Vagina (tissue), 2 donors: ENCODE measurements at places on chromosomes 3 and 15.
A peak's percentile ranks its signal among the peaks of the same experiment; 100 is the strongest.

DNA sequence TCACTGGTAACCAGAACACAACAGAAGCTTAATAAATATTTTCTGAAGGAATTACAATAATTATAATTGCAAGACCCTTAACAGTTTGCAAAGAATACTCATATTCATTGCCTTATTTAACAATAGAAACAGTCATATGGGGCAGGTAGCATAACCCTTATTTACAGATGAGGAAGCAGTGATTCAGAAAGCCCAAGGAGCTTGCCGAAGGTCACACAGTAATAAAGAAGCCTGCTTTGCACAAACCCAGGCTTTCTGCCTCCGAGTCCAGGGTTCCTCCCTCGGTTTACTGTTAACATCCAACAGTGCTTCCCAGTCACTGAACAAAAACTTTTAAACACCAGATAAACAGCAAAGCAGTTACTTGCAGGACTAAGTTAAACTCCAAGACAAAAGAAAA is 35.3 kb downstream of the SRGAP3 start:
- no peak for DNase-seq

GRCh38 chr3:105618556-105618955 is 250.3 kb downstream of the CBLB start:
- DNase-seq: no peak

- DNase-seq: no peak
These were observed 9.5 kb downstream of the RUVBL1 start for GRCh38 chr3:128113817-128114794.

- DNase-seq: no peak
These were observed 247.4 kb upstream of the TBL1XR1 start for GRCh38 chr3:177444696-177445095.

GRCh38 chr3:133282236-133282635 is 117.6 kb upstream of the BFSP2 start:
- no peak for DNase-seq

GRCh38 chr3:122991236-122991985 is 36.2 kb downstream of the SEMA5B start:
- DNase-seq: no peak

DNA sequence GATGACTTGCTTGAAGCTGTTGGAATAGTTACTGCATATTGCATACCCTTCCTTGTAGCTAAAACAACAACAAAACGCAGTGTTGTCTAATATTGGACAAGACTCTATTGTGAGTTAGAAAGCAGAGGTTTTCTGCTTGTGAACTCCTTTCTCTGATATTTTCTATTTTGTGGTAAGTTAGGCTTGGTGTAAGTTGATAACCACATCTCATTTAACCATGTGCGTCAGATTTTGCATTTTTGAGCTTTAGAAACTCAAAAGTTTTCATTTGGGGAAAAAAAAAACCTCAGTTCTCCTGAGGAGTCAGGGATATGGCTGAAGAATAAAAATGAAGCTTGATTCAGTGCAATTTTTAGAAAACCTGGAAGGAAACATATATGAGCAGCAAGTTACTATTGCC is 1.5 kb downstream of the ARIH1 start:
- DNase-seq: no peak

- DNase-seq: no peak
These were observed 23.4 kb downstream of the NCEH1 start for GRCh38 chr3:172687501-172687900.

DNA sequence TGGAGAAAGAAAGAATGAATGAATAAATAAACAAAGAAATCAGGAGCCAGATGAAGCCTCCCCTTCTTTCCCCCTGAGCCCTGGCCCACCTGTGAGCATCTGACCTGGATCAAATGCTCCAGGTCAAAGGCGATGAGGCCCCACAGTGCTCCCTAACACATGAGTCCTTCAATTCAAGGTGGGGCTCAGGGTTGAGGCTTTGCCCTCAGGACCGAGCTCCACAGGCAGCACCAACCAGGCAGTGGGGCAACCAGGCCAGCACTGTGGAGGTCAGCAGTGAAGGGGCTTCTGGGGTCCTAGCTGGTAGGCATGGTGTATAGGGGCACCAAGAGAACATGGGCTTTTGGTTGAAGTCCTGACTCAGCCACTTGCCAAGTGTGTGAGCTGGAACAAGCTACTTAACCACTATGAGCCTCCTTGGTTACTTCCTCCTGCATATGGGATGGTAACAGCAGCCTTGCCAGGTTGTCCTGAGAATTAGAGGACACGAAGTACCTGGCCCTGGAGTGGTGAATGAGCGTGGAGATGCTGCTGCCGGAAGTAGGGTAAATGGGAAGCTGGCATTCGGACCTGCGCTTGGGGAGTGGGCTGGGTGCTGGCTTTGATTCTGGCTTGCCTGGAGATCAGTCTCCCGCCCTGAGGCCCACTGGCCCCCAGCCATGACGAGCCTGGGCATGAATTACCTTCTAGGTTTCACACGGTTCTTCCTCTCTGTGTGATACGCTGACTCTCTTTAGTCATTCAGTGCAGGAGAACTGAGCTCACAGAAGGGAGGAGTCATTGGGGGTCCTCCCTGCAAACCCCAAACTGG is 10.0 kb upstream of the PAQR5 start:
- no peak for DNase-seq

DNA sequence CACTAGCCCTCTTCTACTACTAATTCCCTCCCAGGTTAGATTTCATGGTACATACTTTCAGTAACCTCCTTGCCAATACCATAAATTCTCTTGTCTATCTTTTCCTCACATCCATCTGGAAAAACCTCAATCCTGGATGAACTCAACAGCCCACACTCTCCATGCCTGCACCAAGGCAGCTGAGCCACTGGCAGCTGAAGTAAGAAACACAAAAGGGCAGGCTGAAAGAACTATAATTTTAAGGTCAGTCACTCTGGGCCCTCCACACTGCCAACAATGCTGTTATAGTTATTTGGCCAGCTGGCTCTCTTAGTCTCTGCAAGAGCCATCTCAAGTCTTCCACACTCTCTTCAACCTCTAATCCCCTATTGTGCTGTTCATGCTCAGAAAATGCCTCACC is 15.1 kb upstream of the TIPARP start:
- DNase-seq: no peak

DNA sequence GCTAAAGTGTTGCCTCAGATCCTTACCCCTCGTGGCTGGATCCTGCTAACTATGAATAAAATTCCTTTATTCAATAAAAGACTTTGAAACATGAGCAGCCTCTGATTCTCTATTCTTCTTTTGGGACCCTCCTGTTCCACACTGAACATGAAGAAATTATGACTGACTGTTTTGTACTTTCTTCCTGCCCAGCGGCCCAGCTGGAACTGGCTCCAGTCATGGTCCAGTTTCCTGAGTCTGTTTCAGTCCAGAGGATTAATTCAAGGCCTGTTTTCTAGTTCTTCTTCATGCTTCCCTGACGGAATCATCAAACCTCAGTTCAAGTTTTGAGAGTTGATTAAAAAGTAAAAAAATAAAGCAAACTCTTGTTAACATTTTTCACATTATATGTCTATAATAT is 52.6 kb upstream of the CP start:
- no peak for DNase-seq

GRCh38 chr3:141360888-141361598 is 7.3 kb upstream of the ZBTB38 start:
- DNase-seq: no peak

- DNase-seq: no peak
These were observed 164.1 kb downstream of the ARRDC4 start for GRCh38 chr15:98124581-98124980.

DNA sequence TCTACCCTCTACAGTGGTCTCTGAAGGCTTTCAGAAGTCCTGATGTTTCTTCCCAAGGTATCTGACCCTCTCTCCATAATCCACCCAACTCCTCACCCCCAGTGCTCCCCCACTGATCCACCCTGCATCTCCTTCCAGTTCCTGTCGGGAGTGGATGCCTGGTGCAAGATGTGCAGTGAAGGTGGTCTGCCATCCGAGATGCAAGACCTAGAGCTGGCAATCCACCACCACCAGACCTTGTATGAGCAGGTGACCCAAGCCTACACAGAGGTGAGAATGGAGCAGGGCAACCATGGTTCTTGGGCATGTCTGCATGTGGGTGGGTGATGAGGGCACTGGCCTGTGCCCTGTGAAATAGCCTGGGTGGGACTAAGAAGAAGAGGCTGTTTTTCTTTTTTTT is 337.8 kb upstream of the ROPN1 start:
- DNase-seq: peak; percentile 56

DNA sequence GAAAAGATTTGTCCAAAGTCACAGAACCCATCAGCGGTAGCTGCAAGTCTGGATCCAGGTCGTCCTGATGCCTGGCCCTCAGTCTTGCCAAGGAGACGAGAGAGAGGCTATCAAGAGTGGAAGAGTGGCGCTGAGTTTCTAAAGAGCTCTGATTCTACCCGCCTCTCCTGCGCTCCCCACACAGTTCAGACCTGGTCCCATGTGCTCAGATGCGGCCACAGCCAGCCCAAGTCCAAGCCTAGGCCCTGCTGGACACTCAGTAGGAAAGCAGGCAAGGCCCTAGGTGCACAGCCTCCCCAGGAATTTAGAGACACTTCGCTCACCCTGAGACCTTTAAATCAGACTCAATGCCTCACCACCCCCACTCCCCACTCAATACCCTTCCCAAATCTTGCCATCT is 32.4 kb downstream of the CCDC12 start:
- DNase-seq: no peak

DNA sequence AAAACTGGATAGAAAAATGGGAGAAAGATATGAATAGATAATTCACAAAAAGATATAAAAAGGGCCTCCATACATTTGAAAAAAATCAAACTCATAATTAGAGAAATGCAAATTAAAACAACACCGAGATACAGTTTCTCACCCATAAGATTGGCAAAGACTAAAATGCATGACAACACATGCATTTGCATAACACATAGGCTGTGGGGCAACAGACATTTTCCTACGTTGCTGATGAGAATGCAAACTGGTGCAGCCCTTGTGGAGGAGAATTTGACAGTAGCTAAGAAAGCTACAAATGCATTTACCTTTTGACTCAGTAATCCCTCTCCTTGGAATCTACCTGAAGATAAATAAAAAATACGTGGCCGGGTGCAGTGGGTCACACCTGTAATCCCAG is 11.4 kb upstream of the CAND2 start:
- no peak for DNase-seq

- no peak for DNase-seq
These were observed 10.8 kb upstream of the MFSD1 start for GRCh38 chr3:158790901-158791589.

- DNase-seq: no peak
These were observed 16.4 kb upstream of the CBLB start for GRCh38 chr3:105885256-105885655.

DNA sequence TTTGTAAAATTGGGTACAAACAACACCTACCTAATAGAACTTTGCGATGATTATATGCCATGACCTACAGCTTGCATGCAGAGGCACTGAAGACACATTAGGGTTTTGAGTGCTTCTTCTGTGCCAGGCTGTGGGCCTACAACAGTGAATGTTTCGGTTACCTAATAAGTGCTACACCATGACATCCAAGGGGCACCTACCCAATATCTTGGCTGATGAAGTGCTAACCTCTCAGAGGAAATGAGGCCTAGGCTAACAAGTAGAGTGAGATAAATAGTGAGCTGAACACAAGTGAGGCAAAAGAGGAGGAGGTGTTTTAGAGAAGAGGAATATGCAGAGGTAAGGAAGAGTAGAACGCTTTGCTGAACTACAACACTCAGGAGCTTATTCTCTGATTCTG is 12.2 kb upstream of the RASGRP1 start:
- DNase-seq: no peak
